ENCODE measurements at places on chromosomes 2 and 18. TPM values are rescaled to one million over a fixed set of nuclear protein-coding genes. Genes with fewer than 3 reads are reported as not detected.

Gene MSTN
- total RNA-seq: 0.74 TPM

Gene ELP2
- 60.2 TPM for total RNA-seq

Gene AMER3
- total RNA-seq: not detected

DNA sequence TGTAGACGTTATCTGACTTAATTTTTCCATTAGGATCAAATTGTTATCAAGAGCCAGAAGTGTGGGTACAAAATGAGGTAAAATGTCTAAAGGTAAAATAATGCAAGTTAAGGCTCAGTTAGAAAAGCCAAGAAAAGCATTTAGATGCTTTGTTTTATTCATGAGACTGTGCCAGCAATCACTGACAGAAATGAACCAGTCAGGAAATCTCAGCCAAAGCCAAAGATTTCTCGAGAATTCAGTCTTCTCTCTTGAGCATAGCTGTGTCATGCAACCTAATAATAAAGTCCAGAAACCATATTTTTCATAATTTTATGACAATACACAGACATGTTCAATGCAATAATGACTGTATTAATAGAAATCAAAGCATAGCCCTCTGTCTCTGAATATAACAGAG lies 43.5 kb upstream of the ZNF397 start:
- no peak for DNase-seq

DNA sequence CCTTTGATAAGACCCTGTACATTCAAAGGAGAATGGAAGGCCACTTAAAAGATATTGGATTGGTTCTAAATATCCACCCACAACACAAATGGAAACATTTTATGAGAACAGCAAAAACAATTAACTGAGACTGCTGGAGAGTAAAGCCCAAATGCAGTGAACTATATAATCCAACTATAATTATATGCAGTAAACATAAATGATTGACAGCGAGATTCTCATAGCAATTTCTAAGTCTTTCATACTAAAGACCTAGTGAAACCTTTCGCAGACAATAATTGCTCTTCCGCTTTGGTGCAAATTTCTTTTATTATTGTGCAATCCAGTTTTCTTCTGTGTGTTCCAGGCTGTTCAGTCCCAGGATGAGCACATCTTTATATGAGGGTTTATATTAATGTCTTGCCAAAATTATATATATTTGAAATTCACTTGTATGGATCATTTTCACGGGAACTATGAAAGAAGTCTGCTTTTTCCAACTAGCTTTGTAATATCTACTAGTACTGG lies 190.9 kb downstream of the ST6GAL2 start:
- no peak for DNase-seq

- DNase-seq: no peak
These were observed 164.7 kb upstream of the MEIS1 start for GRCh38 chr2:66270247-66270646.

DNA sequence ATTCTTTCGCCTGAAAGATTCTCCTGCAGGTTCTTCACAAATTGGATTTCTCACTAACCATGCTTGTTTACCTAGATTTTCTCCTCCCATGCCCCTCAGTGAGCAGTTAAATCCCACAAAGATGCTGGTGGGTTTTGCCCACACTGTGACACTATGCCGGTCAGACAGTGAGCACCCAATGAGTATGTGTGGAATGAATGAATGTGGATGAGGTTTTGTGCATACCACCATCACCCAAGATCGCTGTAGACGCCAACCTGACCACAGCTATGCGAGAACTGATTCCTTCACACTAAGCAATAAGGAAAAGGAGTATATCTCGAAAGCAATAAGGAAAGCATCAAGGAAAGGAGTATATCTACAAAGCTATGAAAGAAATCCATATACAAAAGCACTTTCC lies 116.7 kb downstream of the PID1 start:
- no peak for DNase-seq

- DNase-seq: no peak
These were observed 451.4 kb downstream of the TMX3 start for GRCh38 chr18:68263481-68263880.

- no peak for DNase-seq
These were observed 3.6 kb downstream of the METTL21A start for GRCh38 chr2:207621501-207622039.

Measured in vagina (tissue), 2 donors.